ENCODE measurements at places on chromosomes 7 and 10.

GRCh38 chr7:95324431-95324830, at the start of gene PON1:
Gene PON1, minus strand, starts transcription at chr7:95324532. Its CDS starts 57 bp downstream, at chr7:95324475.
- no peak for DNase-seq

GRCh38 chr10:11742779-11743298, 657 bp downstream of the ECHDC3 start:
- DNase-seq = no peak

GRCh38 chr10:110591760-110592159, 24.3 kb downstream of the SMC3 start:
- no peak for DNase-seq

GRCh38 chr10:114754445-114755320, 66.9 kb upstream of the FHIP2A start:
- DNase-seq = no peak

- DNase-seq = no peak
These were observed 307.4 kb downstream of the WDR37 start for GRCh38 chr10:1363446-1364121.

DNA sequence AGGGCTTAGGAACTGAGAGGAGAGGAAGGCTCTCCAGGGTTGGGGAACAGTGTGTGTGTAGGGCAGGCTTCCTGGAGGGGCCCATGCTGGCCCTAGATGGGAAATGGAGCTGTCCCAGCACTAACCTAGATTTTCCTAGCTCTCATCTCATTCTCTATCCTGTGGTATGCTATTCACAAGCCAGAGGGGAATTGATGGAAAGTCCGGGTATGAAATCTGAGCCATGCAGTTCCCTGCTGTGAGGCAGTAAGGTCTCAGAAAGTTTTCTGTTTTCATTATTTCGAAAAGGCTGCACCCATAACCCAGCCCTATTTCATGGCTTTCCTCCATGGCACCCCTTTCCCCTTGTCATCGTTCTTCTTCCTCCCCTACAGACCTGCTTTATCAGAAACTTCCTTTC, 220.3 kb downstream of the RPS24 start:
- no peak for DNase-seq

DNA sequence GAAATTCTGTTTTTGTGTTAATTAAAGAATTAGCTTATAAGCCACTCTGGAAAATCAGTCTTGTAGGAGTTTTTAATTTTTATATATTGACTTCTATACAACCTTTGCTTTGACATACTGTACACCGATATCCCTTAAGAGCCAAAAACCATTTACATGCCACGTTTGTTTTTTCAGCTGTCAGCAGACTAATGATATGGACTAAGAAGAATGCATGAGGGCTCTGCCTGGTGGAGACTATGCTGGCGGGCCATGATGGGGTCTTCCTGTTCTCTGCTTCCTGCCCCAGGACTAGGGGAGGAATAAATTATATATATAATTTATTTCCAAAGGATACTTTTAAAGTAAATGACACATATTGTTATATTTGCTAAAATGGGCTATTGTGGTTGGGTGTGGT, 96.3 kb downstream of the CDK14 start:
- DNase-seq = no peak

DNA sequence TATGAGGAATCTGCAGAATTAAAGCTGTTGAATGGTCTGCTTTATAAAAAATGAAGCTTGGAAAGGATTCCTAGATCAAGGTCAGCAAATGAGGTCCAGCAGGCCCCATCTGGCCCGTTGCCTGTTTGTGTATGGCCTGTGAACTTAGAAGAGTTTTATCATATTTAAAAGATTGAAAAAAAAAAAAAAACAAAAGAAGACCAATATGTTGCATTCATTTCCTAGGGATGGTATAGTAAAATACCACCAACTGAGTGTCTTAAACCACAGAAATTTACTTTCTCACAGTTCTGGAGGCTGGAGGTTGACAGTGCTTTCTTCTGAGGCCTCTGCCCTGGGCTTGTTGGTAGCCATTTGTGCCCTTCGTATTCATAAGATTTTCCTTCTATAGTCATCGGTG, 109.2 kb downstream of the PPP1R3A start:
- DNase-seq = no peak
